Chondrocyte (in vitro differentiated cells): ENCODE measurements at places on chromosomes 3 and 15.

DNA sequence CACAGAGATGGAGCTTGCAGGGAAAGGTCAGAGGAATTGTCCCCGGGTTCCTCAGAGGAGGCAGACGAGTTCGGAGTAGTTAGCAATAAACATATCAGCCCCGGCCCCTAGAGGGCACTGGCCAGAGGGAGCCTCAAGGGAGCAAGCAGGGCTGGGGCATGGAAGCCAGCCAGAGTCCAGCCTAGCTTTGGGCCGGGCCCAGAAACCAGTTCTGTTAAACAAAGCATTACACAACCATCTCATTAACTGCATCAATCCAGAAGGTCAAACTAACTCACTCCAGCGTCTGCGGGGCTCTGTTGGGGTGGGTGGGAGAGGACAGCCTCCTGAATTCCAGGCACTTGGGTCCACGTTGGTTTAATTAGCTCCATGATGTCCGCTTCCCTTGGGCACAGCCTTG lies 41.0 kb upstream of the IREB2 start:
- peaks cover 6% of the 10 kb centered on the region for H3K4me1 ChIP-seq
- no peak overlapping the region for H3K27ac ChIP-seq
- peak; percentile 44 for DNase-seq
- H3K4me3 ChIP-seq = no peak overlapping the region
- H3K27me3 ChIP-seq = peaks cover under 1% of the 10 kb centered on the region

DNA sequence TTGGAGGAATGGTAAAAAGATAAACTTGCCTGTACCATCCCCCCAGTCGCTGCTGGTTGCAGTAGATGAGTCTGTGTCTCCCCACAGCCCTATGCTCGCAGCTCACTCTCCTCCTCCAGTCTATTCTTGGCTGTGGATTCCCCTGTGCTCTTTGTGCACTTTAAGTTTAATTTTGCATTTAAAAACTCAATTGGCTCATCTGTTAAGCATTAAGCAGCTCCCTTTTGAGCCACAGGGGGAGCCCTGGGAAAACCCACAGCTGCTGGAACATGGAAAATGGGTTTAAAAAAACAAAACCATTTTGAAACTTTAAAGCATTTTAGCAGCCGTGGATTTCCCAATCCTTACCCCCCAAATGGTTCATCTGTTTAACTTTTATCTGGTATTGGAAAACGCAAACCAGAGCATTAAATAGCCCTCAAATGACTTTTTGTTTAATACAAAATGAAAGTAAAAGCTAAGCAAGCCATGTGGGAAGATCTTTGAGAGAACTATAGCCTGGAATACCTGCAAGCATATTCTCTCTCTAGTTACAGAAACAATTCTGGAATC lies 536.9 kb downstream of the ZIC1 start:
- no peaks in the 10 kb centered on the region for H3K27me3 ChIP-seq
- peaks cover 36% of the 10 kb centered on the region for H3K4me1 ChIP-seq
- DNase-seq = no peak
- peak overlapping the region; percentile 68 for H3K27ac ChIP-seq

- no peaks in the 10 kb centered on the region for H3K36me3 ChIP-seq
- no peak overlapping the region for H3K27ac ChIP-seq
- H3K4me3 ChIP-seq = no peak overlapping the region
Observed at GRCh38 chr15:31528846-31529245, 202.2 kb downstream of the KLF13 start.

GRCh38 chr3:16509721-16510619 lies 3.5 kb downstream of the RFTN1 start:
- DNase-seq = no peak
- peaks cover 3% of the 10 kb centered on the region for H3K36me3 ChIP-seq
- H3K4me1 ChIP-seq = peaks cover 46% of the 10 kb centered on the region
- H3K4me3 ChIP-seq = peak overlapping the region; percentile 14
- peak overlapping the region; percentile 84 for H3K27ac ChIP-seq
- H3K27me3 ChIP-seq = no peaks in the 10 kb centered on the region

GRCh38 chr3:128462931-128463330 lies 3.8 kb downstream of the DNAJB8 start:
- DNase-seq = no peak
- H3K4me3 ChIP-seq = no peak overlapping the region
- no peak overlapping the region for H3K27ac ChIP-seq
- H3K36me3 ChIP-seq = peaks cover 2% of the 10 kb centered on the region

GRCh38 chr3:49780080-49780974 lies 6.0 kb downstream of the IP6K1 start:
- peak overlapping the region; percentile 50 for H3K27ac ChIP-seq
- no peaks in the 10 kb centered on the region for H3K27me3 ChIP-seq
- DNase-seq = no peak

DNA sequence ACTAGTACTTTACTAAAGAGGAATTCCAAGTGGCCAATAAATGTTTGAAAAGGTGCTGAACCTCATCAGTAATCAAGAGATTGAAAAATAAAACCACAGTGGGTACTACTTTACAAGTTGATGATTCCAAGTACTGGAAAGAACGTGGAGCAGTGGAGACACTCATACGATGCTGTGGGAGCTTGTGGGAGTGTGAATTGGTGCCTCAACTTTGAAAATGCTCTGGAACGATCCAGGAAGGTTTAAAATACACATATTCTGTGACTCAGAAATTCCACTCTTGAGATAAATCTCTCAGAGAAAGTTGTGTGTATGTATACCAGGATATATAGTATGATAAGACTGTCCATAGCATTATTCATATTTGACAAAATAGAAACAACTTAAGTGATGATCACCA lies 9.3 kb downstream of the LRCH3 start:
- H3K36me3 ChIP-seq = no peaks in the 10 kb centered on the region
- H3K27ac ChIP-seq = peak overlapping the region; percentile 14
- no peak for DNase-seq
- no peaks in the 10 kb centered on the region for H3K27me3 ChIP-seq
- peaks cover 64% of the 10 kb centered on the region for H3K4me1 ChIP-seq

DNA sequence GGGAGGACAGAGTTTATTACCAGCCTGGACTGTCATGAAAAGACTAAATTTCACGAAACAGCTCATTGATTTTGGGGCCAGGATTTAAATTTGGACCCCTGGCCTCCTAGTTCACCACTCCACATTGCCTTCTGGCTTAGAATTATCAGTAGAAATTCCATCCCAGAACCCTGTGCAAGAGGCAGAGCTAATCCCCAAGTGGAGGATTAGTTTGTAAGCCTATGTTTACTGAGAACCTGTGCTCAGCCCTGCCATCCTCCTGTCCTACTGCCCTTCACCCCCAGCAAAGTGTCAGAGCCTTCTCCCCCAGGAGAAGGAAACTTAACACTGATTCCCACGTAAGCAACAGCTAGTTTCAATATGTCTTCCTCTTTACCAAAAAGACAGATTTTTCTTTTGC lies 99.4 kb downstream of the SST start:
- H3K4me3 ChIP-seq = no peak overlapping the region
- no peaks in the 10 kb centered on the region for H3K27me3 ChIP-seq
- no peak overlapping the region for H3K27ac ChIP-seq
- no peaks in the 10 kb centered on the region for H3K36me3 ChIP-seq
- DNase-seq = no peak
- H3K4me1 ChIP-seq = peaks cover 39% of the 10 kb centered on the region

GRCh38 chr3:134427400-134428111 lies 53.3 kb upstream of the AMOTL2 start:
- H3K4me1 ChIP-seq = peaks cover 33% of the 10 kb centered on the region
- H3K4me3 ChIP-seq = no peak overlapping the region
- H3K27ac ChIP-seq = peak overlapping the region; percentile 97

DNA sequence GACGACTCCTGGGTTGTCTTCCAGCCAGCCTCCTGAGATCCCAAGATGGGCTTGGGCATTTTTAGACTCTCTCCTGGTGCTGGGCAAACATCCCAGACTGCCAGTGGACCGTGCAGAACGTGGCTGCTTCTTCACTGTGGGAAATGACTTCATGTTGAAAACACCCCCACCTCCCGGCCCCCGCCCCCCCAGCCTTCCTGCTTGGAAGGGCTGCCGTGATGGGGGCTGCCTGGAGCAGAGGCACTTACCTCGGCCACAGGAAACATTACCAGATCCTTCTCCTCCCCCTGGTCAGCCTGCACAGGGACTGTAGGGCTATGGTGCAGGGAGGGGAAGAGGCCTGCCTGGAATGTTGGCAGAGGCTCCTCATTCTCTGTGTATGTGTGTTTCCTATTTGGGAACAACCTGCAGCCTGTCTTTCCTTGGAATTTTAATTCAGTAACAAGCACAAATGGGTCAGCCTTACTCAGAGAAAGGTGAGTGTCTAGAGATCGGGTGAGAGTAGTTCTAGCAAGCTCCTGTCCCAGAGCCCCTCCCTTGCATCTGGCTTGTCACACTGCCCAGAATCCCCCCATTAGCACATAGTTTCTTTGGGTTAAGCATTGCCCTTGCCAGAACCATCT lies 90.8 kb downstream of the ANP32A start:
- DNase-seq = peak; percentile 47
- H3K4me3 ChIP-seq = no peak overlapping the region
- no peaks in the 10 kb centered on the region for H3K27me3 ChIP-seq
- H3K27ac ChIP-seq = peak overlapping the region; percentile 53
- H3K4me1 ChIP-seq = peaks cover 11% of the 10 kb centered on the region
- peaks cover 5% of the 10 kb centered on the region for H3K36me3 ChIP-seq

- H3K36me3 ChIP-seq = peaks cover 1% of the 10 kb centered on the region
- H3K27ac ChIP-seq = peak overlapping the region; percentile 38
- no peak overlapping the region for H3K4me3 ChIP-seq
- no peaks in the 10 kb centered on the region for H3K27me3 ChIP-seq
- no peak for DNase-seq
Observed at GRCh38 chr15:56963126-56963525, 44.7 kb downstream of the TCF12 start.

DNA sequence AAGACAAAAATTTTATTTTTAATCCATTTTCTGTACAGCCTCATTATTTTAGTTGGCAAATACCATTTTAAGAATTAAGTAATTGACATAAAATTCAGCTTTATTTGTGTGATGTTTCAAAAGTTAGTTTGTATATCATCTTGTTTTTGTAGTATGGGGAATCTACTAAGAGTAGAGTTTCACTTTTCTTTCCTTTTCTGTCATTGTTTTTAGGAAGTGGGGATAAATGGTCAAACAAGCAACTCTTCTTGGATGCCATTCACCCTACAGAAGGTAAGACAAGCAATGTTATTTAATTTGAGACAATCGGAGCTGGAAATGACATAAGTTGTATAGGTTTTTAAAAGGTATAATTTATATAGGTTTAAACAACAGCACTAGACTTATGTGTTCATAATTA lies 268.3 kb downstream of the BBX start:
- no peak for DNase-seq
- H3K27me3 ChIP-seq = no peaks in the 10 kb centered on the region
- no peak overlapping the region for H3K4me3 ChIP-seq
- peaks cover 14% of the 10 kb centered on the region for H3K4me1 ChIP-seq
- H3K27ac ChIP-seq = no peak overlapping the region

DNA sequence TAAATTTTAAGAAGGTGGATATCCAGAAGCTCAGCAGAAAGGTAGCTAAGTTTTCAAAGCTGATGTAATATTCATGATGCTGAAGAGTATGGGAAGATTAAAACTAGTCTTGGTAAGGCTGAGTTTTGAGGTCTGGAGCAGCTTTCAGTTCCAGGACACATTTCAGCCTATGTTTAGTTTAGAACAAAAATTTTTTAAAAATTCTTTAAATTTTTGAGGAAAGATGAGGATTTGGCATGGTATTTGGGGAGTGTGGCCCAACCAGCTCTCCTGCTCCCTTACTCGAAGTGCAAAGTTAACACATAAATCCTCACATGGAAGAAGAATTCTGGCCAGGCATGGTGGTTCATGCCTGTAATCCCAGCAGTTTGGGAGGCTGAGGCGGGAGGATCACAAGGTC lies 1039.1 kb downstream of the NAALADL2 start:
- H3K4me1 ChIP-seq = no peaks in the 10 kb centered on the region
- H3K27me3 ChIP-seq = no peaks in the 10 kb centered on the region
- H3K36me3 ChIP-seq = no peaks in the 10 kb centered on the region
- DNase-seq = no peak
- no peak overlapping the region for H3K4me3 ChIP-seq
